ENCODE measurements at places on chromosomes 16 and 17.

- DNase-seq = no peak
Observed at GRCh38 chr16:62821824-62822223, 785.6 kb upstream of the CDH8 start.

- no peak for DNase-seq
Observed at GRCh38 chr16:75552951-75553350, 3.1 kb downstream of the TMEM231 start.

- DNase-seq = no peak
Observed at GRCh38 chr16:8866118-8866883, 2.5 kb downstream of the CARHSP1 start.

GRCh38 chr17:83024218-83024971 lies 55.0 kb upstream of the METRNL start:
- no peak for DNase-seq

DNA sequence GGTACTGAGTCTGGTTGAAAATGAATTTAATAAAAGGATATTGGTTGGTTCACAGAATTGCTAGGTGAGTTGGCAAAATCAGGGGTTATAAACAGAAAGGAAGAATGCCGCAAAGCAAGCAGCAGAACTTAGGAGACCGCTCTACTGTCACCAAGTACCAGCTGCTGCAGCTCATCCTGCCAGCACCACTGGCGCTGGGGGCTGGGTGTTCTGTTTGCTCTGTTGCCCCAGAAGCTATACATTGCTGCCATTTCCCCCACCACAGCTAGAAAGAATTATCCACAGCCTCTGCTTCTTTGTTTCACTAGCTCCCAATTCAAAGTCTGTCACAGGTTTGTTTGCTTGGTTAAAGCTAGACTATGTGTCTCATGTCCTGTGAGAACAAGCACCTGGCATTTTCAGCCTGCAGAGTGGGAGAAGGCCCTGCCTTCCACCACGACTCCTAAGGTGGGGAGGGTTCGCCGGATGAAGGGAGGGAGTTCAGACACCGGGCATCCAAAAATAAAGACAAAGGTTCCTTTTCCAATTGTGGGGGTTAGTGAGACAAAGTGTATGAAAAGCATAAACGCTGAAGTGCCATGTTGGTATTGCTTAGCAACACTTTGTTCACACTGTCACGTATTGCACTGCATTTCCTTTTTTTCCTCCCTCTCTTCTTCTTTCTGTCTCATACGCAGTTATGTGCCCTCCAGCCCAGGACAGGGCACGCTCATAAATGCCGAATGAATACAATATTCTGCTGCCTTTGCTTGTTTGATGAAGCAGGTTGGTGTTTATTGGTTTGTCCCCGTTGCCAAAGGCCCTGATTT lies 9.6 kb upstream of the CPD start:
- no peak for DNase-seq

DNA sequence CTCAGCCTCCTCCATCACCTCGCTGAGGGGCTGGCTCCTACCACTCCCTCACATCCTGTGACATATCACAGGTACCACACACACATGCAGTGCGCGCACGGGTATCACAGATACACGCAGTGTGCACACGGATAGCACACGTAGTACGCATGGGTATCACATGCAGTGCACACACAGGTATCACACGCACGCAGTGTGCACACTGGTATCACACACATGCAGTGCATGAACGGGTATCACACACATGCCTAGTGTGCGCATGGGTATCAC lies 30.1 kb downstream of the ACSF3 start:
- DNase-seq = no peak

DNA sequence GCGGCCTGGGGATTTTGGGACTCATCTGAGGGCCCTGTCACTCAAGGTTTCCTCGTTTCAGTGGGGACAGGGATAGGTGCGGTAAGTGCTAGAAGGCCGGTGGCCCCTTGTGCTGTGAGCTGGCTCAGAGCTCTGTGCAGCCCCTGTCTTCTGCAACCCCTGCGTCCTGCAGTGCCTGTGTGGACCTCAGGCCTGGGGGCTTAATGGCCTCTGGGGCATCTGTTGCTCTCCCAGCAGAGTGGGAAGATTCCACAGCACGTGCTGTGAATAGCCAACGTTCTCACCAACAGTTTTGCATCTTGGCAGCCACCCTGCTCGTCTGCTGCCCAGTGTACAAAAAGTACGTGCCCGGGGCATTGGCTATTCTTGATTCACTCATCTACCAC lies 4.9 kb downstream of the FOXC2 start:
- no peak for DNase-seq

- no peak for DNase-seq
Observed at GRCh38 chr17:1146561-1147265, 33.1 kb downstream of the ABR start.

DNA sequence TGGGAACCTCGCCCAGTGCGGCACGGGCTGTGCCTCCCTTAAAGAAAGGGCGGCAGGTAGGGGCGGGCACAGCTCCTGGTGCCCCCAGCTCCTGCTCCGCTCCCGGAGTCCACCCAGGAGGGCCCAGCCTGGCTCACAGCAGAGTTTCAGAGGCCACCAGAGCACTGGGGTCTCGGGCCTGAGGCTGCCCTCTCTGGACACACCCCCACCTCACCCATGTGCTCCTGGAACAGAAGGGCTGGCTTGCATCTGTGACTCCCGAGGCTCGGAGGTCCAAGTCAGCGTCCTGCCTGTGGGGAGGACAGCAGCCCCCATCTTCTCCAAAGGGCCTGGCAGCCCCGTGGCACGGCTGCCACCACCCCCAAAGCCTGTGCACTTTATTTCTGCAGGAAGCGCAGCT lies 62.7 kb downstream of the RBFOX3 start:
- DNase-seq = no peak

GRCh38 chr16:35188288-35189155 lies 1729.1 kb downstream of the TP53TG3F start:
- DNase-seq = no peak

DNA sequence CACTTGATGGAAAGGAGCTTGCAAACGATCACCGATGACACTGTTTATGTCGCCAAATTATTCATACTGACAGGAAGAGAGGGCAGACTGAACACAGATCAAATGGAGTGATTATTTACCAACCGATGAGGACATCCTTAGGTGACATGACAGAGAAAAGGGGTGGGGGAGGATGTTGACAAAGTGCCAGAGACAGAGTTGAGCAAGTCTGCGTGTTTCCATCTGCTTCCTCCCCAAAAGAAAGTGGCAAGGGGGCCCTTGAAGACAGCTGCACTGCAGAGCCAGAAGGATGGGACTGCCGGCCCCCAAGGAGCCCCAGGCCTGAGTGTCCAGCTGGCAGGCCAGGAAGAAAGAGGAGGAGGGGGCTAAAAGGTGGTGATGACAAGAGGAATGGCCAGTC lies 191.0 kb upstream of the RPL38 start:
- no peak for DNase-seq

- no peak for DNase-seq
Observed at GRCh38 chr17:42337442-42337841, 49.1 kb downstream of the STAT5A start.

DNA sequence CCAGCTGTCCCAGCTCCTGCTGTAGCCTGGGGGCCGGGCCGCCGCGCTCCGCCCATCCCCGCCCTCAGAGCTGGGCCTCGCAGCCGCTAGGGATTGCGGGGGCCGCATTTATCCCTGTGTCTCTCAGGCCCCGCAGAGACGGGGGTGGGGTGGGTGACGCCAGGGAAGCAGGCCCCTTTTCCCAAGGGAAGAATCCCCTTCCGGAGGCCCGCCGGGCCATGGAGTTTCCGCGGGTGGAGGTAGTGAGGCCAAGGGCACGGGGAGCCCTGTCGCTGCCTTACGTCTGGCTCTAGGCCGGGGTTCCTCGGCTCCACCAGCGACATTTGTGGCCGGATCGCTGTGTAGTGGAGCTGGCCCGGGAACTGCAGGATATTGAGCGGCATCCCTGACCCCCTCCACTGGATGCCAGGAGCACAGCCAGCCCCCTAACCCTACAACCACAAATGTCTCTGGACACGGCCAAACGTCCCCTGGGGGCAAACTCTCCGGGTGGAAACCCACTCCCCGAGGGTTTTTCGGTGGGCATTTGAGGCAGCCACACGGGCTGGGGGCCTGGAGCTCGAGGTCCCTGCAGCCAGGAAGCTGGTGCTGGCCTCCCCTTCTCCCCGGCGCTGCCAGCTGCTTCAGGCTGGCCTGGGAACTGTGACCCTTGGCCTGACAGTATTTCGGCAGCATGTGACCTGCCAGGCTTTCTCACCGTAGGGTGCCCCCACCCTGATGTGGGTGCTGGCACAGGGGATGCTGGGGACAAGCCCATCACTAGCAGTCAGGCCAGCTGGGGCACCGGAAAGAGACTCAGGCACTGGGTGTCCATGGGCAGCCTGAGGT lies 12.0 kb upstream of the CD300A start:
- peak; percentile 52 for DNase-seq

GRCh38 chr16:84513123-84513522 lies 8.7 kb upstream of the MEAK7 start:
- DNase-seq = no peak

GRCh38 chr17:71430281-71430680 lies 690.5 kb upstream of the SOX9 start:
- DNase-seq = no peak

GRCh38 chr17:65314212-65314611 lies 177.0 kb downstream of the RGS9 start:
- DNase-seq = no peak

- no peak for DNase-seq
Observed at GRCh38 chr16:84928679-84929420, 82.5 kb downstream of the ZDHHC7 start.

- no peak for DNase-seq
Observed at GRCh38 chr17:4479982-4480751, 18.5 kb upstream of the SPNS2 start.

GRCh38 chr17:40351359-40352236 lies 12.9 kb downstream of the GJD3 start:
- DNase-seq = no peak

DNA sequence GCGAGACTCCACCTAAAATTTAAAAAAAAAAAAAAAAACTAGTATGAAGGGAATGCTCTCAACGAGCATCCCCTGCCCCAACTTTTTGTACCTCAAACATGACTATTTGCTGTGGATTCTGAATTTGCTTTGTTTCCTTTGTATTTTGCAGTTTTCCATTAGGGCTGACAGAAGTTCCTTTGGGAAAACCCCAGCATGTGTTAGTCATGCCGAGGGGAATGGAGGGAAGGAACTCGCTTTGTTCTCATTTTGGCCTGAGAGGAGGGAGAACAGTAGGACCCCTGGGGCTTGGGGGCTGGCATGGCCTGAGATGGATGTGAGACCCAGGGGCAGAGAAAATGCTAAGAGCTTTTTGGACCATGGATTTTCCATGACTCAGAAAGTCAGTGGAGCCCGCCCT lies 20.5 kb downstream of the KRT9 start:
- DNase-seq = no peak

DNA sequence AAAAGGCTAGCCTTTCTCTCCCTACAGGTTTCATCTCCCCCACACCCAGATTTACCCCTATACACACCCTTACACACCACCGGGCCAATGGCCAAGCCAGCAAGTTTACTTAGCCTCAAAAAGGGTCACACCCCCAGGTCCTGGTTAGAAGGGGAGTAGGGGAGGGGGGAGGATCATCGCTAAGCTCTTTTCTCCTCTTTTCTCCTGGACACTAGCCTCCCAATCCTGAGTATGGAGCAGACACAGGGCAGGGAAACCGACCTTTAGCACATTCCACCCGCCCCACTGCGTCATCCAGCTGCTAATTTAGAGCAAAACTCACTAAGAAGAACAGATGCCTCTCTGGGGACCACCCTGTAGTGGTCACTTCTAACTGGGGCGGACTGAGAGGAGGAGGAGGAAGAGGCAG lies 4.4 kb downstream of the ACLY start:
- DNase-seq = no peak

GRCh38 chr16:14560523-14560922 lies 69.5 kb downstream of the PARN start:
- no peak for DNase-seq

GRCh38 chr16:11609474-11610120 lies 22.9 kb upstream of the LITAF start:
- no peak for DNase-seq

DNA sequence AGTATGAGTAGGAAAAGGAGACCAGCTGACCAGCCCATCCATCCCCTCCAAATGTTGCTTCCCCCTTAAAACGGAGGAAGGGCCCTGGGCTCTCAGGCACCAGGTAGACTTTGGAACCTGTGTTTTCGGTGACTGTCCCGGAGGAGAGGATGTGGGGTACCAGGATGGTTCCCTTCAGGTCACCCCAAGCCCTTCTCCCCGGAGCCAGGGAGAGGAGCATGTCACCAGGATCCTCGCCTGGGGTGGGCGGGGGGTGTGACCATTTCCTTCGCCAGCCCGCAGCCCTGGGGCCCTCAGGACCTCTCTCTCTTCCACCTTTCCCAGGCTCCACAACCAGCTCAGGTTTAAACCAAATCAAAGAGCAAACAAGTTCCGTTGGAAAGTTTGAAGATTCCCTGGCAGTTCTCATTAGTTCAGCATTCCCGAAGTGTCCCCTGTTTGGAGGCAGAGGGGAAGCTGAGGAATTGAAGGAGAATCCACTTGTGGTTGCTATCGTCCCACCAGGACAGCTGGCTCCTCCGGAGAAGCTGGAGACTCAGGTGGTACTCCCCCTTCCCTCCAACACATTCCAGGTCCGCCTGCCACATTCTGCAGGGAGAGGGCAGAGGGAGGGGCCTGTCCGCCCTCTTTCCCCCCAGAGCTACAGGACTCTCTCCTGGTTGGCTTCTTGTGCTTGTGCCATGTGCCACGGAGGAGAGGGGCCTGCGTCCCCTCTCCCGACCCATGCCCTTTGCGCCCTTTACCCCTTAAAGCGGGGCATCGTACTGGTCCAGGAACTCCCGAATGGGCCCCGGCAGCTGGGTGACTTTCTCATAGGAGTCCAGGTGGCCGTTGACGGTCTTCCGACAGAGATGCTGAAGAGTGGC lies 2.0 kb downstream of the SOCS3 start:
- no peak for DNase-seq

DNA sequence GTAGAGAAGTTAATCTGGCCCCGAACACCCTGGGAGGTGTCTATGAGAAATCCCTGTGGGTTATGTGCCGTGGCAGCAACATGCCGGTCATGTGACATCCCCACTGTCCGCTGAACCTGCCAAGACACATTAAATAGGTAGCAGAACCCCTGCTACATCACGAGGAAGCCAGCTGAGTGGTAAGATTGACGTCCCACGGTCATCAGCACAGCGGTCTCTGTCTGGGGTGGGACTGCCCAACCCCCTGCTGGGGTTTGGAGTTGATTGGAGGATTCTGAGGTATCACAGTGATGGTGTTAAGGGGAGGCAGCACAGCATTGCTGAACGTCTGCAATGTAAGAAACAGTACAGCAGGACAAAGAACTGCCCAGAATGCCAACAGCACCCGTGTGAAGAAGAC lies 2.0 kb downstream of the TMED6 start:
- no peak for DNase-seq

DNA sequence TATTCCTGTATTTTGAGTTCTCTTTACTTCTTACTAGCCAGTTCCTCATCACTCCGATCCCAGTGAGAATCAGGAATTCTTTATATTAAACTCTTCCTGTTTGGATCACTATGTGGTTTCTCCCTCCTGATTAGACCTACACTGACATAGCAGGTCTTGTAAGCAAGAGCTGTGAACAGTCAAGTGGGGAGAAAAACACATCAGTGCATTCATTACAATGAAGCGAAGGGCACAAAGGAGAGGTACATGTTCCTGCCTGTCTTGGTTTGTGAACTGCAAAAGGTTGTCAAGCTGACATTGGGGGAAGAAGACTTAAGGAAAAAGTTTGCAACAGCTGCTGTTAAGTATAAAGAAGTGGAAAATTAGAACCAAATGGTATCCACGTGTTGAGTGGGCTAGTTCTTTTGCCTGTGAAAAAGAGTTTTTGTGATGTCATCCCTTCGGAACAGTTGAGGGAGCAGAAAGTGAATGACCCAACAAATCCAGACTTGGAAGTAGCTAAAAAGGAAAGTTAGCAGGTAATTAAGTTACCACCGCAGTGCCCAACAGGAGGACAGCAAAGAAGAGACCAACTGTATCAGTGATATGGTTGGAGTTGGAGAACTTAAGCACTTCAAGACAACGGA lies 23.0 kb upstream of the TRIM25 start:
- no peak for DNase-seq

Measured in memory B cell (primary cell).